Activated CD4-positive, alpha-beta T cell treated with anti-CD3 and anti-CD28 coated beads, Interleukin-2, amount 10 ng/mL, durations not matched to agents 7 days and 5 days (primary cell): ENCODE measurements at places on chromosomes 12 and 14. TPM values are rescaled to one million over a fixed set of nuclear protein-coding genes. Genes with fewer than 3 reads are reported as not detected.

DNA sequence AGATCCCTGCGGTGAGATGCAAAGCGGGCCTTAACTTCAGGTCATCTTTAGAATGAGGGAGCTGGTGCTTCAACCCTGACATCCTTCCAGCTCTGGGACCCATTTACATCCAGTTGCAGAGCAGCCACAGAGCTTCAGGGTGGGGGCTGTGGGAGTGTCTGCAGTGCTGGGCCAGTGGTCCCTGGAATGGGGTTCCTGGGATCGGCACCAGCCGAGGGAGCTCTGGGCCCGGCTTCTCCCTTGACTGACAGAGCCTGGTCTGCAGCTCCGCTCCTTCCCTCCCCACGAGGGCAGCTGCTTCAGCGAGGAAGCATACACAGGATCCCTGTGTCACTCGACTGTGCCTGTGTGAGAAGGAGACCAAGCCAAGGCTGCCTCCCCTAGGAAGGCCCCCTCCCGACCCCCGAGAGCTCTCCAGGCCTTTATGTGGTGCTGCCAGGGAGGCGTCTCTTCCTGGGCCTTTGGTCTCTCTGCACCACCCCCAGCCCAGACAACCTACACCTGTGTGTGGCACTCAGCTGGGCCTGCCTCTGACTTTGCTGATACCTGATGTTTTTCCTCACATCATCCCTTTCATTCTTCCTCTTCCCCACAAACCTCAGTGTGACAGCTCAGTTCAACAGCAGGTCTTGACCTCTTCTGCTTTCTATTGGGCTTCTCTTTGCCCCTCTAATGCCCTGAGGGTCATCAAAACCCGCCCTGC lies 48.1 kb upstream of the RIN3 start:
- no peak for DNase-seq

Gene RERGL
- total RNA-seq: not detected

DNA sequence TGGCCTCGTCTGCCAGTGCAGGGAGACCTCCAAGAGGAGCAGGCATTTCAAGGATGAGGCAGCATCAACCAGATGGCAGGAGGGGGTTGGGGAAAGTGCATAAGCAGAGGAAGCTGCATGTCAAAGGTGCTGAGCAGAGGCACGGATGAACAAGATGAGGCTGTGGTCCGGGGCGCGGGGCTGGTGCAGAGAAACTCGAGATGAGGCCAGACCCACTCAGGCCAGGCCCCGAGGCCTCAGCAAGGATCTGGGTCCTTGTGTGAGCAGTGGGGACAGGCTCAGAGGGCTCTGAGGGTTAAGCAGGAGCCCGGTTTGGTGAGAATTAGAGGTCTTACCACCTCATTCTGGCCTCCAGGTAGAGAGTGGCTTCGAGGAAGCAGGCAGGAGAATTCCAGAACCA lies 98.8 kb downstream of the DICER1 start:
- no peak for DNase-seq

GRCh38 chr12:82682326-82682725 lies 4.4 kb upstream of the TMTC2 start:
- no peak for DNase-seq

Gene TAS2R13
- 1.1 TPM for total RNA-seq

GRCh38 chr14:88209273-88209672 lies 113.8 kb downstream of the KCNK10 start:
- DNase-seq: no peak

DNA sequence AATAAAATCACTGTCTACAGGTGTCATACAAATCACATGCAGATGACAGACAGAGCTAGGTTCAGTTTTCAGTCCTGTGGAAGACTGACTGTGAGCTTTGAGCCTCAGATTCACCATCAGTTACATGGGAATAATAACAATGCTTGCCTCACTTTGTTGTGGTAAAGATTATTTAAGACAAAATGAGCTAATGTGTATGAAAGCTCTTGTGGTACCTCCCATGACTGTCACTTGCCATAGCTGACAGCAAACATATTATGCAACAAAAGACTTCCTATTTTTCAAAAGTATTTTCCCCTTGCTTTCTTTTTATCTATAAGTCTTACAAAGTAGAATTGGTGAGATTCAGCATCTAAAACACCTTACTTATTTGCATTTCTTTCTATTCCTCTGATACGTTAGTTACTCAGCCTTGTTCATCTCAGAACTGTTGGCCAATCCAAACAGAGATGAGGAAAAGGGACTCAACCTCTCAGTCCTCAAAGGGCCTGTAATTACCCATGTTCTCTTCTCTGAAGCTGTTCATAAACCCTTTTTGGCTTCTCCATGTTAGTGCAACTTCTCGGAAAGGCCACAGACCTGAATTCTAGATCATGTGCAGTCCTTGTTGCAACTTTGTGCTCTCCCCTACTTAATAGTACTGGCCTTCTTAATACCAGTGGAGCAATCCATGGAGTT lies 8.8 kb upstream of the DDHD1 start:
- DNase-seq: no peak

- DNase-seq: no peak
These were observed 39.8 kb downstream of the SAMD4A start for GRCh38 chr14:54606631-54607133.

GRCh38 chr12:64269161-64269560 lies 47.1 kb upstream of the KICS2 start:
- DNase-seq: no peak

DNA sequence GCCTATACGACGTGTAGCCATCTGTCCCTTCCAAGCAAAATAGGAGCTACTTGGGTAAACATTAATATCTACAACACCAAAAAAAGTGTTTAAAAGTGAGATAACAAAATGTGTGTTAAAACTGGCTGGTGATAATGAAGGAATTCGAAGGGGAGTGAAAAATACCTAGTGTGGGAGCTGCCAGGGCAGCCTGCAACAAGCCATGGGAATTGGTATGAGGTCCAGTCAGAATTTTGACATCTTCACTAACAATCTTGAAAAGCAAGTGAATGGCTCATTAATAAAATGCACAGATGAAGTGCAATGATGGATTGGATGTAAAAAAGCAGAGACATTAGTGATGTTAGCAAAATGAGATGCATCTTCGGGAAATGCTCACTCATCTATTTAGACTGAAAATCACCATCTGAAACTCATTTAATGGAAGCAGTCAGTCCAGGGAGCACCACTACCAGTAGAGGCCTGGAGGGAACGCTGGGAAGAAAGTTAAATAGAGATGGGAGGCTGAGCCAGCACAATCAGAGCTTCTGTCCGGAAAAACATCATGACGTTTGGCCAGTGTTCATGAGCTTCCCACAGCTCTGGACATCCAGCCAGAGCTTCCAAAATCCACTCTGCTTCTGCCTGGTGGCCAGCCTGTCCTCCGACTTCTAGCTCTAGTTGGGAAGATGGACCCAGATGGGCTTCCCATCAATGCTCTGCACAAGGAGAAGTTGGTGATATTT lies 405.0 kb upstream of the TMTC1 start:
- no peak for DNase-seq

DNA sequence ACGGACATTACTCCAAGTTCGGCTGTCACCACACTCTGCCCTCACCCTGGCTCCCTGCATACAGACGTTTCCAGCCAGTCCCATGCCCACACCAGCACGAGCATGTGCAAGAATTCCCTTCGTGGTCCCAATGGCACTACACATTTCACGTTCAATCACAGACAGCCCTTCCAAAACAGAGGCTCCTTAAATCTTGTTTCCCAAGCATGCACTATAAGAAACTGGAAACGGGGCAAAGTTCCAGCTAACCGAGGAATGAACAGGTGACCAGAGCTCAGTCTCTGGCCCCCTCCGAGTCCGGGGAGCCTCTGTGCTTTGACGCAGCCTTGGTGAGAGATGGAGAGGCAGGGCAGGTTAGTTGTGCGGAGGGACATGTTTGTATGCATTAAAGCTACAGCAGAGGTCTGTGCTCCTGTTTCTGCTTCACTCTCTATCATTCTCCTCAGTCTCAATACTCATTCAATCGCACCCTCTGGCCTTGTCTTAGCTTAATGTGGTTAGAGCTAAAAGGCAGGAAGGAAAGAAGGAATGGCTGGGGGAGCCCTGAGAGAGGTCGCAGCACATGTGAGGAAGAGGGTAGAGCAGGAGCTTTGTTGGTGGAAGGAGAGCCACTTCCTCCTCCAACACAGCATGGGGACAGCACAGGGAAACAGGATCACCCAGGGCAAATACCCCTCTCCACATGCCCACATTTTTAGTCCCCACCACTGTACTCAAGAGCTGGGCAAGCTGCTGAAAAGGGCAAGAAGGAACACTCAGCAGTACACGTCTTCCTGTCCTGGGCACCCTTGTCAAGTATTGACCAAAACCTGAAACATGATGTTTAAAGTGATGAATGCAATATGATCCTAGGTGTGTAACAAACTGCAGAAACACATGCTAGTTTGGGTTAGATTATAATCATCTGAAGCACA lies 12.2 kb upstream of the SELPLG start:
- no peak for DNase-seq

Gene RDH11
- 37.9 TPM for total RNA-seq

DNA sequence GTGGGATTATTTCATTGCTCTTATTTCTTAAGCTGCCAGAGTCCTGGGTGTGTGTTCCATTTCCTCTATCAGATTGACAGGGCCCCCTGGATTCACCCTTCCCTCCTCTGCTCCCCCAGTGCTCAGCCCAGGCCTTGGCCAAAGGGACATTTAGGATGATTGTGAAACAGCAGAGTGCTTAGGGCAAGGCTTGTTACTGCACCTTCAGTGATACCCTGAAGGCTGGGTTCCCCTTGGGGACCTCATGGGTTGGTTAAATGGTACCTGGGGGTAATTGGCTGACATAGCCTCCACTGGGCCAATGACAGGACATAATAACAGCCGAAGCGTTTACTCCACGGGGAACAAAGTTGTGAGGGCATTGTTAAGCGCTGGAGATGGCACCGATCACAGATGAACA lies 1.3 kb upstream of the KRT72 start:
- DNase-seq: no peak

Gene RND1
- 1.2 TPM for total RNA-seq

DNA sequence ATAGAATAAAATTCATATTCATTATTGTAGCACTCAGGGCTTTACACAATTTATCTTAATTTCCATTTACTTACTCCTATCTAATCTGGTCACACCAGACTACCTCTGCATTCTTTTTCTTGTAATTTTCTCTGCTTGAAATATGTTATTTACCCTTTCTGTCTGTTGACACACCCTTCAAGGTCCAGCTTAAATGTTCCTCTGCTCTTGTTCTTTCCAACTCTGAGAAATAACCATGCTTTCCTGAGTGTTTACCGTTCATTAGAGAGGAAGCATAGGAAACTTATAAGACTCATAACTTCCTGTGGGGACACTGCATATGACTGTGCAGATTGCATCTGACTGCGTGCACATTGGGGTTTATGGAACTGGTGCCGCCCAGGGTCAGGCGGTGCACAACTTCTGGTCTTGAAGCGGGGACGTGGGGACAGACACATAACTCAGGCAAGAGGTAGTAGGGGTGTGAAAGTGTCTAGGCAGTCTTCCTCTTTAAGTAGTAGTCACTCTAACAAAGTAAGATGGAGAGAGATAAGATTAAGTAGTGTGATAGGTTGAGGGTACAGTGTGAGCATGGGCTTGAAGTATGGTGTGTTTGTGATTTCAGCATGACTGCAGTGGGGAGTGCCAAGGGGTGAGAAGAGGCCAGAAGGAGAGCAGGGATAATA lies 42.6 kb upstream of the FOXJ2 start:
- peak; percentile 84 for DNase-seq

Gene WASHC4
- total RNA-seq: 43.3 TPM

Gene TCL1B
- not detected for total RNA-seq

Gene TEAD4
- total RNA-seq: 1.00 TPM

Gene ULK1
- 28.1 TPM for total RNA-seq

GRCh38 chr12:53973236-53974042 lies 513 bp downstream of the HOXC11 start:
- no peak for DNase-seq

DNA sequence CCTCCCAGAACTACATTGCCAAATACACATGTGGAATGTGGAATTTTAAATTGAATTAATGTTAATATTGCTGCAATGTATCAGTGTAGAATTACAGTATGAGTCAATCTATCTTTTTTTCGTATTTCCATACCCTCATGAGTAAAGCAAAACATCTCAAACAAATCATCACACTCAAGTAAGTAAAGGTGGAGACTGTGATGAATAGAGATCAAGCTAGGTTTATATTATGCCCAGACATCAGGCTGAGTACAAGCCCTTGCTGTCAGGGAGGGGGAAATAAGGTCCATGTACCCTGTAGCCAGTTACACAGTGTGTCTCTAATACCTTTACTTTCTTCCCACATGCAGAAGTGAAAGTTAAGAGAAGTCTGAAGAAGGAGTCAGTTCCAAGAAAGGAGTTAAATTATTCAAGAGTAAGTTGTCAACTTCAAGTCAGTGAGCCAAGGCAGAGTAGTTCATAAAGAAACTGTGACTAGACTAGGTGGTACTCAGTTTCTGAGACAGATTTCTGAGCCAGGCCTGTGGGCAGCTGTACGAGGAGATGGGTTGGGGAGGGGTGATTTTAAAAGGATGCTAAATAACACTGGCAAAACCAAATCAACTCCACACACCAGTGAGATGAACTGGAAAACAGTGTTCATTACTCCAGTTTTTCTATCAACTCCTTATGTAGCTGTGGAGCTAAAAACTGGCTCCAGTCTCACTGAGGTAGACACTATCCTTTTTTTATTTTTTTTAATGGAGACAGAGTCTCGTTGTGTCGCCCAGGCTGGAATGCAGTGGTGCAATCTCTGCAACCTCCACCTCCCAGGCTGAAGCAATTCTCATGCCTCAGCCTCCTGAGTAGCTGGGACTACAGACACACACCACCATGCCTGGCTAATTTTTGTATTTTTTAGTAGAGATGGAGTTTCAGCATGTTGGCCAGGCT lies 23.8 kb upstream of the STK38L start:
- no peak for DNase-seq

Gene RASAL1
- 0.20 TPM for total RNA-seq

- DNase-seq: no peak
These were observed 41.3 kb upstream of the C12orf71 start for GRCh38 chr12:27123642-27124041.

- no peak for DNase-seq
These were observed 60.8 kb downstream of the RASSF3 start for GRCh38 chr12:64670919-64671639.

DNA sequence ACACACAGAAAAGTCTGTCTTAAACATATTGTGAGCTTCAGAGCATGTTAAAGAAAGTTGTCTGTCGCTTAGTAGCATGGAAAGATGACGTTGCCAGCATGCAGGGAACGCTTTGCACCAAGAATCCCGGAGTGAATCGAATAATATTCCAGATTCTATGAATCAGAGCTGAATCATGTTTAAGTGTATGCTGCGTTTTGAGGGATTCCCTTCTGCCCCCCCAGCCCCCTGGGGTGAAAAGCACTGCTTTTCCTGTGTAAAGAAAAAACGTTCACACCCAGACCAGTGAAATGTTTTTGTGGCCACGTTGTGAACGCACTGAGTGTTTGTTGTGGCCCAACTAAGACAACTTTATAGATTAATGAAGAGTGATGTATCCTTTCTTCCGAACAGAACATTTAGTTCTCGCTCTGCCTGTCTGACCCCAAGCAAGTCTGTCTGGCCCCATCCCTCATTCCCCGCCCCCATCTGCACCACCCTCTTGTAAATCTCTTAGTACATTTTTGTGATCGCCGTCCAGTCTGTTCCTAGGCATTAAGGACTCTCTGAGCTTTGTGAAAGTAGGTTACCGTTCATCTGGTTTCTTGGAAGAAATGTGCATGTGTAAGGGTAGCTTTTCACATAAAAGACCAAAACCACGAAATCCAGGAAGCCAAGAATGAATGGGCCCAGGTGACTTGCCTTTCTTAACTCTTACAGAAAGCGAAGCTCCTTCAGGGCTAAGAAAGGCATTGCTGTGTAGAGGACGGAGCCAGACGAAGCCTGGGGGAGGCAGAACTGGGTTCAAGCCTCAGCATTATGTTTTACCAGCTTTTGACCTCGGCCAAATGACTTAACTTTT lies 103.0 kb downstream of the SAMD4A start:
- DNase-seq: peak; percentile 20

GRCh38 chr12:102059343-102059742 lies 2.4 kb downstream of the WASHC3 start:
- DNase-seq: peak; percentile 45

Gene SPRYD3
- 20.2 TPM for total RNA-seq
